ENCODE measurements at places on chromosomes 3 and 15.

DNA sequence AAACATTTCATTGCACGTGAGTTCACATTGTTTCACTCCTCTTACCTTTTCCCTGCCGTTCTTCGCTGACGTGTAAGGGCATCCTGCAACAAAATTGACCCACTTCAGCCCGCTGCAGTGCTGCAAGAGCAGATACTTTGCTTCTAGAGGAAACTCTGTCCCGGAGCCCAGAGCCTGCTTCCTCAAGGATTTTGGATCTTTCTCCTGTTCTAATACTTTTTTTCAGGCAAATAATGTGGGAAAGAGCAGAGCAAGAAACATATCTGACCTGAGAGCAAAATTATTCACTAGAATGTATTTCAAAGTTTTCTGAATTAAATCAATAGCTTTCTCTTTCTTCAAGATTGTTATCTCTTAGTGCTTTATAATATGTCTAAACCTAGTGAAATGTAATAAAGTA, 303.9 kb downstream of the AGBL1 start:
- DNase-seq, result no peak

DNA sequence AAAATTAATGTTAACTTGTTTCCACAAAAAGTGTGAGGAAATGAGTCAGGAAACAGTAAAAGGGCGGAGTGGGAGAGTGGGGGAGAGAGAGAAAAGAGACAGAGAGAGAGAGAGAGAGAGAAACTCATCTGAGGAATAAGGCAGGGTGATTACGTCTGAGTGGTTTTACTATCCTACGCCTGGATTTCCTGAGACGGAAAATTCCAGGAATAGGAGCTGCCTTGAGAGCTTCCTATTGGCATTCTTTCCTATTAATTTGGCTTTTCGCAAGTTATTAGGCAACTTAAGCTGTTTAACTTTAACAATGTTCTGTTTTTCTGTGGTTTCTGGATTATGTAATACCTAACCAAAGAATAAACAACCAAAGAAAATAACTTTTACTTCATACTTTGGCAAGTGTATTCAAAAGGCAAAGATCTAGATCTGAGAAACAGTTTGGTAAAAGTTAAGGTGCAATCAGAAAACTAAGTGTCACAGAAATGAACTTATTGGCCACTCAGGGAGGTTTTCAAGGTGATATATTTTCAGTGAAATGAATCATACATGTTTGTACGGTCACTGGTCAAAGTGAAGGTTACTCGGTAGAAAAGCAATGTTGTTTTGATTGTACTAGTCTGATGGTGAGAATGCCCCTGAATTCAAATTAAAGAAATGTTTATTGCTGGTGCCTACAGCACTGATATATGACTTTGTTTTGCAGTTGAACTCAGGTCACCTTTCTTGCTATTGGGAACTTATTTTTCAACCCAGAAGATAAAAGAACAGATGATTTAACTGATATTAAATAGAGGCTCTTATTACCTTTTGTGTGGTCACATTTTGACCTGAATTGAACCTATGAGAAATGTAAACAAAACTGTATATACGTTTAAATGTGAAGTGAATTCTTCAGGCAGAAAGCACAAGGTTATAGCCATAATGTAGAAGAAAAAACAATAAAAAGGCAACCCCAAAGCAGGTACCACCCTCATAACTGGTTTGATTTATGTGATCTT, 39.9 kb upstream of the TNFSF10 start:
- DNase-seq, result no peak

- no peak for DNase-seq
These were observed 11.7 kb downstream of the PCCB start for GRCh38 chr3:136261826-136262225.

DNA sequence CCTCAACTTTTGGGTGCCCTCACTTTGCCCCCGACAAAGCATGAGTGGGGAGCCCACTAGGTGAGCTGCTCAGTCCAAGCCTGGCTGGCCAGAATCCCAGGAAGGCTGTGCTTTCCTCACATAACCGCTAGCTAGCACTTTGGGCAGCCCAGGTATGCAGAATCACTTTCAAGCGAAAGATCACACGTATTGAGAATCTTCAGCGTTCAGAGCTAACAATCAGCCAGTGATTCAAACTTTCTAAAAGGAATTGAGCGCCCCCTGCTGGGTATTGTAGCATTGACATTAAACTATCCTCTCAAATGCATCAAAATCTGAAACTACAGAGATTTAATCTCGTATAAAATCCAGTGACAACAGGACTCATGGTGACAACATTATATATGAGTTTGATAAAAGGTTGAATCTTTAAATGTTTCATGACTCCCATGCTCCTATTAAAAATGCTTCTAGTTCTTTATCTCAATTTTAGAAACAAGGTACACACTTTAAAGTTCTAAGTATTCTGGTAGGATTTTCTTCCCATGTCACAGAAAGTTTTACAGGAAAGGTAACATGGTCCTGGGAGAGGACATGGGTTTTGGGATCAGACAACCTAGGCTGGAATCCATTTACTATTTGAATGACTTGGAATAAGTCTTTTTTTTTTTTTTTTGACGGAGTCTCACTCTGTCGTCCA, 11.8 kb downstream of the ANAPC13 start:
- peak; percentile 52 for DNase-seq

DNA sequence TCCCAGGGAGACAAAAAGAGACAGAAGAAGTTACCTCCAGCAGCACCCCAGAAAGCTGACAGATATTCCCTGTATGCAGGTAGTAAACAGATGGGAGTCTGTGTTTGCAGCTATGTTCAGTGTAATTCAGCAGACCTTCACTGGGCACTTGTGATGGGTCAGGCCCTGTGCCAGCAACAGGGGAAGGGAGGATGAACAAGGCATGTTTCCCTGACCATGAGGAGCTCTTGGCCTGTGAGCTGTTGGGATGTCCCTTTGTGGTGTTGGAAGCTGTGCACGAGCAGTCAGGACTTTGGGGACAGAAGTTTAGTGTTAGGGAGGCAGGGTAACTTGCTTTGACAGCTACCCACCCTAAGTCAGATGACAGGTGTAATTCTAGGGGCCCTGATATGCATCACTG, 106.0 kb upstream of the TRIM42 start:
- no peak for DNase-seq

- no peak for DNase-seq
These were observed 63.8 kb downstream of the LRRC49 start for GRCh38 chr15:70956201-70956995.

- peak; percentile 36 for DNase-seq
These were observed 28.2 kb downstream of the NEK4 start for GRCh38 chr3:52742418-52743041.

DNA sequence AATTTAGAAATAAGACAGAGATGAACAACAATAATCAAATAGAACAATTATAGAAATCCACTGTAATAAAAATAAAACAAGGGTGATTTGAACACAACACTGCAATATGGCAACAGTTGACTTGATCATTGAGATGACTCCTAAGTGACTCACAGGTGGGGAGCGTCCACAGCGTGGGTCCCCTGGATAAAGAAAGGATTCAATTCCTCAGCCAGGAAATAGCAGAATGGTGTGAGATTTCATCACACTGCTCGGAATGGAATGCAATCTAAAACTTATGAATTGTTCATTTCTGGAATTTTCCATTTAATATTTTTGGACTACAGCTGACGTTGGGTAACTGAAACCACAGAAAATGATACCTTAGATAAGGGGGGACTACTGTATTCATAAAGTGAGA, 82.0 kb downstream of the CNTN3 start:
- no peak for DNase-seq

- DNase-seq, result no peak
These were observed 426.2 kb upstream of the BCHE start for GRCh38 chr3:166263460-166263859.

- no peak for DNase-seq
These were observed 356.8 kb upstream of the ATP11B start for GRCh38 chr3:182436547-182436946.

DNA sequence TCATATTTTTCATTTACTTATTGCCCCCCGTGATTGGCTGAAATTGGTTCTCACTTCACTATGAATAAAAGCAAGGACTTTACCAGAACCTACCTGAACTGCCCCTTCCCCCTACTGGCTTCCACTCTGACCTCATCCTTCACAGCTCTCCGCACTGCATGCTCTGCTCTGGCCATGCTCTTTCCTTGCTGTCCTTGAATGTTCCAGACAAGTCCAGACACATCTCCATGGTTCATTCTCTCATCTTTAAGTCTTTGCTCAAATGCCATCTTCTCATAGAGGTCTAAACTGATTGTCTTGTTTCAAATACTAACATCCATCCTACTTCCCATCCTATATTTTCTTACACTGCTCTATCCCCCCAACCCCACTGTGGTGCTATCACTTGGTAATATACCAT, 129.4 kb downstream of the CHST2 start:
- no peak for DNase-seq

DNA sequence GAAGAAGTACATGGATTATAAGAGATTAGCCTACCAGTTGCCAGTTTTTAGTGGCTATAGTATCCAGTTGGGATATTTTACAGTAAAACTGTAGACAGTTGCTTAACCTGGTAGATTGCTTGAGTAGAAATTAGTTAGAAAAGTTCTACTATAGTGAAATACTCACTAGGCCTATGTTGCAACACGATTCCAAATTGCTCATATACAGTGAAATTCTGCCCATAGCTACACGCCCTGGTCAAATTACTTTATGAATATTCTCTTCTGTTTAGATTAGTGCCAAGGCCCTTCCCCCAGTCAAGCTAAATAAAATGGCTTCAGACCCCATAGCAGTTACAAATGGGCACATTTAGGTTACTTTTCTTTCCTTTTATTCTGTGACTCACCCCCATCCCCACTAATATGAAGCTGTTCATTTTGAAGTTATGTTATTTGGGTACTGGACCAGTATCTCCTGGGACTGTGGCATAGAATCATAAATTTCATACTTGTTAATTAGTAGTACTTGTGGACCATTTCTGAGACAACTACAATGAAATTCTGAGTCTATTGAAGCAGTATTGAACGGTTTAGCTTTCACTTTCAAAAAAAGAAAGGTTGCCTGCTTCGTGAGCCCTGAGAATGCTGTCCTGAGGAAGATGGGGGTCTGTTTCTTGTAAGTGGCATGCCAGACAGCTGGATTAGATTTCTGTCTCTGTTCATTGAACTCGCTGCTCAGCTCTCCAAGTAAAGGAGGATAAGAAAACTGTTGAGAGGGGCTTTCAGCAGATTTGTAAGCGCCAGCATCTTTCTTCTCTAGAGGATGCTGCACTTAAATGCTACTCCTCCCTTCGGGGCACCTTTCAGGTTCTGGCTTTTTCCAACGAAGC, 65.8 kb upstream of the CFAP20DC start:
- no peak for DNase-seq

DNA sequence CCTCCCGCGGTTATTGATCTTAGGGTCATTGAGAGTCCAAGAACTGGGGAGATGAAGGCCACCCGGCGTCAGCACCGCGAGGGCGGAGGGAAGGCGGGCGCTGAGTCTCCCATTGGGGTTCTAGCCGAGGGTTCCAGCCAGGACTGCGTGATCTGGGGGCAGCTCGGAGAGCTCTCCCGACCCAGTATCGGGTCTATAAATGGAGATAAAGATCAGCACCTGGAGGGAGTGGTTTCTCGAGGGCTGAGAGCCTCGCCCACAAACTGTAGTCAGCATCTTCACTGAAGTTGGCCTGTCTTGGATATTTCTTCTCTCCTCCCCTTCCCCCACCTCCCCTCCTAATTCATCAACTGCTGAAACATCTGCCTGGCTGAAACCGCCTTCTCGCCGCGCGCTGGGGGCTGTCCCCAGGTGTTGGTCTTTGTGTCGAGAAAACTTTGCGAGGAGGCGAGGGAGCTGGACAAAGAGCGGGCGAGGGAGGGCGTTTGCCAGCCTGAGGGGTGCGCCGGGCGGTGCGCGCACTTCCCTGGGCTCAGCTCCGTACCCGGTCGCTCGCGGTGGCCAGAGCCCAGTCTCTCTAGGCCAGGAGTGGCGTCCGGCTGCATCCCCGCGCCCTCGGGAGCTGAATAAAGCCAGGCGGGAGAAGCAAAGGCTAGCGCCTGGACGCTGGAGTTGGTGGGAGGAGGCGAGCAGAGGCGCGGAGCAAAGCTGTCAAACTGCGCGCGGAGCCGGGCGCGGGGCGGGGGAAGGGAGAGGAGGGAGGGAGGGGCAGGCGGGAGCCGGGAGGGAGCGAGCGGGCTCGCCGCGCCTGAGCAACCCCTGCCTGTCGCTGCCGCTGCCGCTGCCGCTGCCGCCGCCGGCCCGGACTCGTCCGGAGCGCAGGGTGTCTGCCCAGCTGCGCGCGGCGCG, at the start of gene ST8SIA2:
TSS of gene ST8SIA2 (plus strand) at position 811 of the 909 bp plus-strand sequence. CDS start 184 bp downstream, outside the sequence.
- peak; percentile 21 for DNase-seq

DNA sequence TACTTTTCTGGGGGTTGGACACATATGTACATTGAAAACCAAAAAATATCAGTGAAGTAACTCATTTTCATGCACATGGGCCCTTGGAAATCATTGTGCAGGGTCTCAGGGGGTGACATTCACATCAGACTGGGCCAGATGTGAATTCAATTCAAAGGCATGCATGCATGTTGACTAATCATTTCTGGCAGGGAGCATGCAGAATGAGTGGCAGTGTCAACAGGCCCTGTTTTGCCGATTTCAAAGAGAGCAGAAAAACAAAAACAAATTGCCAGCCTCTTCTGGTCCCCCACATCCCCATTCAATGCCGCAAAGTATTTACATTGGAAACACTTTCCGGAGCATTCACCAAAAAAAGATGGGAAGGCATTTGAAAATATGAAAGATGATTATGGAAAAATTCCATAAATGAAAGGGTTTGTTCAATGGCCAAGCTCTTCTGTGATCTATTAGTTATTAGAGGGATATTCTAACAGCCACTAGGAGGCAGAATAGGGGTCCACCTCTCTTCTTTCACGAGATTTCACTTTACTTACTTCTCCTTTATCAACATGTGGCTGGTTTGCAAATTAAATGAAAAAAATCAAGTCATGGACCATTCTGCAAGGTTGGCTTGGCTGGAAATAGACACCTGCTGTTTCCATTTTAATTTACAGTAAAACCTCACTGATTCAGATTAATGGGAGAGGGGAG, 119.9 kb upstream of the FEZF2 start:
- no peak for DNase-seq

DNA sequence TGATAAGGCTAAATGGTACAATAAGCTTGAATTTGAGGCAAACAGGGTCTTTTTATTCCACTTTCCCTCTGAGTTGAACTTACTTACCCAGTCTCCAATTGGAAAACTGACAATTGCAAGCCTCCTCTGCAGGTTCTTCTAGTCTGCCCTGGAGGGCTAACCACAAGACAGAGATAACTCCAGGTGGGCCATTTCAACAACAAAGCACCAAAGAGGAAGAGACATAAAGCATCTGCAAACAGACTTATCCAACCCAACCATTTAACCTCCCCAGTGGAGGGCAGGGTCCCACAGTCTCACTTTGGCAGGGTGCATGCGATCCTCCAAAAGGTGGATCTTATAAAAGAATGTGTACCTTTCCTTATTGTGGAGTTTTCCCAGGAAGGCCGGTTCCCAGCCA, 525.8 kb downstream of the DIPK2A start:
- DNase-seq, result no peak
